ENCODE measurements at places on chromosomes 6 and 20. TPM values are rescaled to one million over a fixed set of nuclear protein-coding genes. Genes with fewer than 3 reads are reported as not detected.

- DNase-seq: no peak
Measured at GRCh38 chr20:19112828-19113227, 99.6 kb upstream of the SLC24A3 start.

- DNase-seq: no peak
Measured at GRCh38 chr6:74872754-74873476, 332.9 kb downstream of the COL12A1 start.

DNA sequence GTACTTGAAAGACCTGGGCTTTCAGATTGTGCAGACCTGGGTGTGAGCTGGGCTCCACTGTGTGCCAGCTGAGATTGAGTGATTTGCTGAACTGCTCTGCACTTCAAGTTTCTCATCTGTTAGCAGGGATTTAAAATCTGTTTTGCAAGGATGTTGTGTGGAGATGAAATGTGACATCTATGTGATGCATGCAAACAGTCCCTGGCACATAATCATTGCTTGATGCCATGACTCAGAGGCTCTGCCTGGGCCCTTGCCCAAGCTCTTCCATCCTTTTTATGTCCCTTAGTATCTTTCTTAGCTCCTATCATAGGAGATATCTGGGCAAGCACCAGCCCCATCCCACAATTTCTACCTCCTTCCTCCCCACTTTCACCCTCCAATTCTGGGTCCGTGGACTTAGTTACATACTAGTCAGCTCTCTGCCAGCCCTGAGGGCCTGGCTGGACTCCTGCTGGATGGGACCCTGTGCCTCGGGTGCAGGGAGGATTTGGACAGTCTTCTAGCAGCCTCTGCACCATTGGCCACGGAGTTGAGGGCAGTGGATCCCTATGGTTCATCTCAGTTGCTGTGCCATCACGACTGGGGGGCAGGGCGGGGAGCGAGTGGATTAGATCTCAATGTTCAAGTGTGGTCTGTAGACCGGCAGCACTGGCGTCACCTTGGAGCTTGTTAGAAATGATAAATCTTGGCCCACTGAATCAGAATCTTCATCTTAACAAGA, 103.6 kb downstream of the MAP3K7 start:
- no peak for DNase-seq

DNA sequence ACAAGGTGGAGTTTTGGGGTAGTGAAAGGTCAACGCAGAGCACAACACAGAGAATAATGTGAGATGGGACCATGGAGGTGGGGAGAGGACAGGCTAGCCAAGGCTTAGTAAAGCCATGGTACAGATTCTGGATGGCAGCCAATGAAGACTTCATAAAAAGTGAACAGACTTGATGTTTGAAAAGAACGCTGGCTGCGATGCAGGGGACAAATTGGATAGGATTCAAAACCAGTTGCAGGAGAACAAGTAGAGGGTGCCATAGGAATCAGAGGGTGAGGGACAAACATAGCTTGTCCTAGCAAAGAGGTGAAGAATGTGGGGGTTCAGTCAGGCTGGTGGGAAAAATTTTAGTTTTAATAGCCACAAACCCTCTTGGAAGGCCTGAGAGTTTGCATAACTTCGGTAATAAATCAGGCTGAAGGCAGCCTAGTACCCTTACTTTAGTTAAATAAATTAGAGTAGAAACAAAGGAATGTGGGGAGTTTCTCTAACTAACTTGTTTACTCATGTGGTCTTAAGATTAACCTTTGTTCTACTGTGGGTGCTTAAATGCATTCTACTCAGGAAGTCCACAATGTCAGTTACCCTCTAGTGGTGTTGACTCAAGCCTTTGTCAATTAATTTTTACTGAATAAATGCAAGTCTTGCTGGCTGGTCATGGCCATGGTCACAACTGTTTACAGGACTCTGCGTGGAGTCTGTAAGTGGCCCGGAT, 216.4 kb downstream of the C6orf118 start:
- DNase-seq: no peak

- no peak for DNase-seq
Measured at GRCh38 chr20:59736366-59736765, 132.0 kb downstream of the PHACTR3 start.

- DNase-seq: no peak
Measured at GRCh38 chr6:28553986-28554881, 28.6 kb downstream of the GPX5 start.

ADIG gene
- not detected for total RNA-seq
